Astrocyte of the hippocampus (primary cell): ENCODE measurements at places on chromosomes 12 and 14.
A peak's percentile ranks its signal among the peaks of the same experiment; 100 is the strongest.

GRCh38 chr14:78921856-78922255 is 751.7 kb downstream of the NRXN3 start:
- DNase-seq = peak; percentile 64

DNA sequence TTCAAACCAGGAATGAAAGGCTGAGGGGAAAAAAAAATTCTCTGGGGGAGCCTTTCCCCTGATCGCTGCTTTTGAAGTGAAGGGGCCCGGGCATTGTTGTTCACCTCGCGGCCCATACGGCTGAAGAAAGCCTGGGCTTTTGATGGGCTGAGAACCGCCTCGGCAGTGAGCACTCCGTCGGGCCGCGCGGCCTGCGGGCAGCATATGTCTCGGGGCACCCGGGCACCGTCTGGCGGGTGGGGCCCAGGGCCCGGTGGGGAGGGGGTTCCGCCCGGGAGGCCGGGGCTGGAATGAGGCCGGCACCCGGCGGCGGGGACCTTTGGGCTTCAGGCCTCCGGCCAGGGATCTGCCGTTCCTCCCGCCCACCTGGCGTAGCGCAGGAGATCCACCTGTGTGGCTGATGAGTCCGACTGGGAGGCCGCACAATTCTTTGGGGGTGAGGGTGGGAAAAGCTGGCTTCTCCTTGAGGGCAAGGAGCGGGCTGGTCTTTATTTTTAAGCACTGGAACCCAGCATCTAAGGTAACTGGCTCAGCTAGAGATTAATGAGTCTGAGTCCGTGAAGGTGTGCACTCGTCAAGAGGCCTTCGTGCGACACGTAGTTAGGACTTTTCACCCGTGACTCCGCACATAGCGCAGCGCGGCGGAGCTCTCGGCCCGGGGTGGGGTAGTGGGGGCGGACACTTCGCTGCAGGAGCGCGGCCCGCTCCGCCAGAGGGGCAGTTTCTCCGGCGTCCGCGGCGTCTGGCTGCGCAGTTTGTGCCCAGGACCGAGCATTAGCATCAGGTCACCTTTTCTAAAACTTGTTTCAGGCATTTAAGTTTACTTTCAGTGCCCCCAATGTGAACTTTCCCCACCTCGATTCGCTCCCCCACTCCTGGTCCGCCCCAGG is 10.6 kb downstream of the FOXA1 start:
- no peak for DNase-seq

- peak; percentile 98 for DNase-seq
These were observed 16.3 kb downstream of the DYNC1H1 start for GRCh38 chr14:101980700-101981099.

DNA sequence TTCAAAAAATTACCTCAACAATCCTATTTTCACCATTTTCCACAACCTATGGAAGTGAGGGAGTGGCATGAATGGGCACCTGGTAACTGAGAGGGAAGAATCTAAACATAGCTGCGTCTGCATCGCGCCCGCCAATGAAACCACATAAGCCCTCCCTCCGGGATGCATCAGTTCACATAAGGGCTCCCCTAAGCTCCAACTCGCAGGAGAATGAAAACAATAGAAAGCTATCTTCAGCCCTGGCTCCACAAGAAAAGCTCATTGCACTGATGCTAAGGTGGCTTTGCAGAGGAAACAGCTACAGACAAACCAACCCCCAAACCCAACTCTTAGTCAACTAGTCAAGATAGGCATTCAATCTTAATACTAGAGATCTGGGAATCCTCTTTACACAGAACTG is 173.3 kb downstream of the FOXN3 start:
- no peak for DNase-seq

- no peak for DNase-seq
These were observed 43.7 kb downstream of the CCDC59 start for GRCh38 chr12:82314406-82314892.

GRCh38 chr12:108702595-108703320 is 28.6 kb downstream of the CORO1C start:
- no peak for DNase-seq

DNA sequence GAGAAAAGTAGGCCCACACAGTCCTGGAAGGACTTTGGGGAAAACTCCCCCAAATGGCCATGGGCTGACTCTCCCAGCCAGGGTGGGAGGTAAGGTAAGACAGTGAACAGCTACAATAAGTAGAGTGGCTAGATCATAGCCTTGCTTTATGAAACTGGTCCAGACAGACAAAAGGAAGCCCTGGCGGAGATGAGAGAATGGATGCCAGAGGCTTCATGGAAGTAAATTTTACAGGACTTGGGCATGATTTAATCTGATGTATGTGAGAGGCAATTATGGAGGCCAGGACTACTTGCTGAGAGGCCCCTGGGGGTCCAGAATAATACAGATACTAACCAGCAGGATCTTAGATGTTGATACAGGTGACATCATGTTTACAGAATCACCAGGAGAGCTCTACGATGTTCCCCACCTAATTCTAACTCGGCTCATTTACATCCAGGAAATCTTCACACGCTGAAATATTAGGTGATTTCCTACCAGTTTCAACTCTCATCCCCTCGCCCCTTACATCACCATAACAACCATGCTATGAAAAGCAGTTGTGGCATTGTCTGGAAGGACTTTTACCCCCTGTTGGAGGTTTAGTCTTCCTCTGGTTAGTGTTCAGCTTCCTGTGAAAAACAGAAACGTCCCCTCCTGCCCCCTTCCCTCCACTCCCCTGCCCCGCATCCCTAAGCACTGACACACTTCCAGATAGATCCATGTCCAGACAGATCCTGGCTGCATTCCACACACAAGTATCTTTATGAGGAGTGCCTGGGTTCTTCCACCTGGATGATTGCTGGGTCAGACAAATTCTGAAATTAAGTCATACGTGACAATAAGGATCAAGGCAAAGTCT is 39.5 kb upstream of the NT5DC3 start:
- DNase-seq = peak; percentile 11

DNA sequence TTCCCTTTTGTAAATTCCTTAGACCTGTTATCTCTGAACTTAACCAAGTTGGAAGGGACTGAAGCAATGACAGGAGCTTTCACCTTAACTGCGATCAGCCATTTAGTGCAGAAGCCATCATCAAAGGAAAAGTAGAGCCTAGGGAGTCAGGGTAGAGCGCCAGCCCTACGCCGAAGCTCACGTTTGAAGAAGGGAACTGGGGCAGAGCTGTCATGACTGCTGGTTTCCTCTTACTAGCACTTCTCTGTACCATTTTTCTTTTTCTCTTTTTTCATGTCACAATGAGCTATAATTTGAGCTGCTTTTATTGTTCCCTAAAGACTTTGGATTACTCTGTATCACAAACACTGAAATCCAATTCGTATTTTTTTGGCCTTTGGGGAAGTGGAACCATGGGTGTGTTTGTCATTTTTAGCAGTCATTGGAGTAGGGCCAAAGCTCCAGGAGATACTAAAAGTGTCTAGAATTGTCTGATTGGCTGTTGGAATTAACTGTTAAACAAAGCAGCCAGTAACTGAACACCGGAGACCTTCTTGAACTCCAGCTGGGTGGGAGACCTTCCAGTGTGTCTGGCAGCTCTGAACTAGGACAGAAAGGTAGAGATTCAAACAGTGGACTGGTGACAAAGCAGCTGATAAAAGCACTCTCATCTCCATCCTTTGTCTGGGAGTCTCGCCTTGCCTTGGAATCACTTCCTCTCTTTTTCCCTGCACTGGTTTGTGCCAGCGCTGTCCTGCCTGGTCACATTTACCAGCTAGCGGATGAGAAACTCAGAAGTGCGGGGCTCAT is 9.1 kb downstream of the MTRFR start:
- no peak for DNase-seq

GRCh38 chr14:49946320-49947141 is 53.6 kb downstream of the ARF6 start:
- DNase-seq = peak; percentile 90

GRCh38 chr12:58695263-58695662 is 225.0 kb downstream of the LRIG3 start:
- DNase-seq = no peak

DNA sequence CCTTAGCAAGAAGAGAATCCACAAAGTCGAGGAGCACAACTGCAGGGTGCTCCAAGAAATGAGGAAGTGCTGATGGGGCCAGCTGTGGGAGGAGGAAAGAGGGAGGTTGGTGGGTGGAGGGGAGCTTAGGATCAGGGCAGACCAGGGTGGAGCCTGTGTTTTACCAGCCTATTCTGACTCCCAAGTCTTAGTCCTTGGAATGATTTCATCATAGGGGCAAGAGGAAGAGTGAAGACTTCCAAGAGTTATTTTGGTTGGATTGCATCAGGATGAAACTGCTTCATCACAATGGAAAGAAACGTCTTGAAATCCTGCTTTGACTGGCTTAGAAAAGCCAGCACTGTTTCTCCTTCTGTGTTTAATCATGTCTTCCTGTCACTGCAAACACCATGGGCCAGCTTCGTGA is 194.0 kb downstream of the DPF3 start:
- DNase-seq = no peak

DNA sequence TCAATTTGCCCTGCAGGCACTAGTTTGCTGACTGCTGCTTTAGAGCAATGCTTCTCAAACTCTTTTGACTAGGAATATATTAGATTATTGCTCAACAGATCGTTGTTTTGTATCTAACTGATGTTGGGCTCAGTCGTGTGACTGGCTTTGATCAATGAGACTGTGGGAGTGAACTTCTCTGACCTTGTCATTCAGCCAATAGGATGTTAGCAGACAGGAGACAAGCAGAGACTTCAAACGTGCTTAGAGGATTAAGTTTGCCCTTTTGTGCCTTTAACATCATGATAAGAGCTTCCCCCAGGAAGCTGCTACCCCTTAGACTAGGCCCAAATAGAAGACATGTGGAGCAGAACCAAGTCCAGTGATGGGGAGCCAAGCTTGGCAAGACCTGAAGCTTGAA is 76.7 kb upstream of the ELK3 start:
- DNase-seq = no peak

GRCh38 chr14:68696721-68697495 is 96.0 kb downstream of the ZFP36L1 start:
- DNase-seq = no peak

DNA sequence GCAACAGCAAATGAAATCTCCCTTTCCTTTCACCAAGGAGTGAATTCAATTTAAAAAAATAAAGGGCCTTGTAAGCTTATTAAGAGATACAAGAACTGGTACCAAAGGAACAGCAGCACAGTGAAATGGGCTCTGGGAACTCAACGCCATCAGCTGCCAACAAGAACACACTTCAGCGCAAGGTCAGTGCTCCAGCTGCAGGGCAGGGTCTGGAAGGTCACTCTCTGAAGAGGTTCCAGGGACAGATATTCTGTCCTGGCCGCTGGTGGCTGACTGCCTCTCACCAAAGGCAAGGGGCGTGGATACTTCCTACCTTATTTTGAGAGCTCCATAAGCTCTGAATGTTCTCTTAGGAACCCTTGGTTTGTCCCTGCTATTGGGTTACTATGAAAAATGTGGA is 186.6 kb downstream of the CALM1 start:
- no peak for DNase-seq

DNA sequence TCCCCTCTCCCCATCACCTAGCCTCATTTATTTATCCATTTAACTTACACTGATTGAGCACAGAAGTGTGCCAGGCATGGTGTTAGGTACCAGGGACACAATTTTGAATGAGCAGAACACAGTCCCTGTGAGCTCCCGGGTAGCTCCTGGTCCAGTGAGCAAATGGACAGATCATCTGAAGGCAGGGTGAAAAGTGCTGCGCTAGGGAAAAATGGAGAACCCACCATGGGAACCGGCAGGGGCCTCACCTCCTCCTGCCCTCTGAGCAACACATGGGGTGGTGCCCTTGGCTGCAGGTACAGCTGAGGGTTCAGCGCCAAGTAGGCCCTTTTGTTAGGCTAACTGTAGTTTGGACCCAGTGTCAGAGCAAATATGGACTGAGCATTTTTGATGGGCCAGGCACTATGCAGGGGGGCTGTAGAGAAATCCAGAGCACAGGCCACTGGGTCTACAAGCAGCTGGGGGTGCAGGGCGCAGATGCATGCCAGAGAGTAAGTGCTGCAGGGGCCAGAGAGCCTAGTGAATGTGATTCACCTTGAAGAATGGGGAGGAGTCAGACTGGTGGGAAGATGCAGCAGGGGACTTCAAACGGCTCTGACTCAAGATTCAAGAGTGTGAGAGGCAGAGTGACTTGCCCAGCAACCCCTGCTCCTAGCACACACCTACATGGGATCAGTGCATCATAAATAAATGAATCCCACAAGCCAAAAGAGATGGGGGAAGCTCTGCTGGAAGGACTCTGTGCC is 28.2 kb downstream of the LTBP2 start:
- peak; percentile 79 for DNase-seq
